ENCODE measurements at places on chromosomes 7 and 10. TPM values are rescaled to one million over a fixed set of nuclear protein-coding genes. Genes with fewer than 3 reads are reported as not detected.

ANK3 gene
- 243 TPM for total RNA-seq

VPS26A gene
- 44.6 TPM for total RNA-seq

DNA sequence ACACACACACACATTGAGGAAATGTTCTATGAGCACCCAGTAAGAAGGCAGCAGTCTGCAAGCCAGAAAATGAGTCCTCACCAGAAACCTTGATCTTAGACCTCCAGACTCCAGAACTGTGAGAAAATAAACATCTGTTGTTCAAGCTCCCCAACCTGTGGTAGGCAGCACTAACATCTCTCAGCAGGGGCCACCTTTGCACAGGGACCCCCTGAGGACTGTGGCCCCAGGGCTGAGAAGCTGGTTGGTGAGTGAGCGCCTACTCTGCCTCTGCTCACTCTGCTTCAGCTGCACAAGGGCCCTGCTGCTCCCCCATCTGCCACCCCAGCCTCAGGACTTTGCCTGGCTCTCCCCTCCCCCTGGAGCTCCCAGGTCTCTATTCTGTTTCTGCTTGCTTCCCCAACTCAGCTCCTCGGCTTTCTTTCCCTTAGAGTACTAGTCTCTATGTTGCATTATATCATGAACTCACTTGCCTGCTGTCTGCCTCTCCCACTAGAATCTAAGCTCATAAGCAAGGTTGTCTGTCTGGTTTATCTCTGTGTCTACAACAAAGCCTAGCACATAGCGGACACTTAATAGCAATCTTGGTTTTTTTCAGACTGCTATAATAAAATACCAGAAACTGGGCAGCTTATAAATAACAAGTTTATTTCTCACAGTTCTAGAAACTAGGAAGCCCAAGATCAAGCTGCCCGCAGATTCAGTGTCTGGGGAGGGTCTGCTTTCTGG, 40.4 kb upstream of the PRLHR start:
- peaks cover 86% of the 10 kb centered on the region for H3K27me3 ChIP-seq
- no peak for DNase-seq
- H3K4me3 ChIP-seq, result no peak overlapping the region
- no peaks in the 10 kb centered on the region for H3K36me3 ChIP-seq

CAPZA2 gene
- total RNA-seq, result 122 TPM

- peaks cover 20% of the 10 kb centered on the region for H3K36me3 ChIP-seq
- H3K27me3 ChIP-seq, result no peaks in the 10 kb centered on the region
- no peak overlapping the region for H3K27ac ChIP-seq
These were observed 50.6 kb upstream of the PRKAR1B start for GRCh38 chr7:777728-778078.
